ENCODE measurements at places on chromosomes 12 and 14.

GRCh38 chr14:79639613-79640012 lies 571.7 kb downstream of the DIO2 start:
- DNase-seq, result no peak

DNA sequence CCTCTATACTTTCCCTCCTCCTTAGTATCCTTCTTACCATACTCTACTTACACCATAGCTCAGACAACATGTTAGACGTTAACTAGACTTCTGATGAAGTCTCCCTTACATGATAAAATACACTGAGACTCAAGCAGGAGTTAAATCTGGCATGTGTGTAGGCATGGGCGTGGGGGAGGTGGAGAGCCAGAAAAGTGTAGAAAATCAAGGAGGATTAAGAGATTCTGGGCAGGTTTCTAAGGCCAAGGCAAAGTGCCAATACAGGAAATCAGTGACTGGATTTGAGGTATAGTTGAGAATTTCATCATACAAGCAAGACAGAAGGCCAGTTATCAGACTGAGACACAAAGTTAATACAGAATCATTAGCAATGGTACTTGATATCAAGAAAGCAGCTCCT lies 37.4 kb downstream of the EPS8 start:
- DNase-seq, result no peak

DNA sequence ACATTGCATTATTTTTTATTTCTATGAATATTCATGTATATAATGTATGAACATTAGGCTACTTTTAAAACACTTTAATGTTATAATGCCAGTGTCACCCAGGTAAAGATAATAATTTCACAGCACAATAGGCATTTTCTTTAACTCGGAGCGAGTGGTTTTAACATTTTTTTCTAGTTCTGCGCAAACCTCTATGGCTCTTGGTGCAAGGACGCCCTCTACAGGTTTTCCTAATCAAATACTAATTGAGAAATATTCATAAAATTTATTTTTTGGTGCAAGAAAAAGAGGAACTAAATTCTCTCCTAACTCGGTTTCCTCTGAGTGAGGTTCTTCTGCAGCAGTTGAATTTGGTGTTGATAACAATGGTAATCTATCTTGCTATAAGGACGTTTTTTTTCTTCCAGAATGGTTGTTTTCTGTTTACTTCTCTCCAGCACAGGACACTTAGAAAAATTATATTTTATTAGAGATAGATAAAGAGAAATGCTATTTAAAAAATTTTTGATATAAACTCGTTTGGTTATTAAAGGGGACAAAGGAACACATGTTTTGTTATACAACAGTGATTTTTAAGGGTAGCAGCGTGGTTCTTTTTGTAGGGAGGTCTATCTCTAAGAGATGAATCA lies 2.4 kb upstream of the WIF1 start:
- peak; percentile 9 for DNase-seq

- DNase-seq, result no peak
Measured at GRCh38 chr14:61673305-61673704, 22.0 kb upstream of the HIF1A start.

DNA sequence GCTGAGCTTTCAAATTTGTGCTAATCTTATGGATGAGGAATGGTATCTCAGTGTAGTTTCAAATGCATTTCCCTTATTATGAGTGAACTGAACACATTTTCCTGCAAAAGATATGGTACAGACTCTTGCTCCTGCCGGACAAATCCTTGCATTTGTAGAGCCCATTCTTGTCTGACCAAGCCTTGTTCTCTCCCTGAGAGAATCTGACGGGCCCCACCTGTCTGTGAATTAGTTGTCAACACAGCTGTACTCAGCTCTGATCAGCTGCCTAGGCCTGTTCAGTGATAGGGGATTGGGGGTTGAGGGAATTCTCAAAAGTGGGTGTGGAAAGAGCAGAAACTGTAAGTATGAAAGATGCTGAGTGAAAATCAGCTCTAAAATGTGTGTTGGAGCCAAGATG lies 42.8 kb upstream of the SCN8A start:
- no peak for DNase-seq

DNA sequence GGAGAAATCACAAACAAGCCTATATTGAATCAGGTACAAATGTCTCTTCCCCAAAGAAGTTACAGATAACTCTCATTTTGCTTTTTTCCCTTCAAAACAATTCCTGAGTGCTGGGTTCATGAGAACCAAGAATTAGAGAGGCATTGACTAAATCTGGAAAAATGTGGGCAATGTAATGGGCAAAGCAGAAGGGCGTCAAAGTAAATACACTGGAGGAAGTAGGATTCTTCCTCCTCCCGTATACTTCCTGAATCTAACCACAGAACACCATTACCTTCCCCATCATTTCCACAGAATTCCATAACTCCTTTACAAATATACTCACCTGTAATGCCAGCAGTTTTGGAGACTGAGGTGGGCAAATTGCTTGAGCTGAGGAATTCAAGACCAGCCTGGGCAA lies 3.0 kb upstream of the RBMS2 start:
- DNase-seq, result peak; percentile 24

- peak; percentile 57 for DNase-seq
Measured at GRCh38 chr12:25852792-25853191, 105.7 kb upstream of the RASSF8 start.

GRCh38 chr12:79156846-79157463 lies 292.4 kb downstream of the SYT1 start:
- DNase-seq, result no peak

- no peak for DNase-seq
Measured at GRCh38 chr12:106758349-106759110, 16.0 kb upstream of the RIC8B start.

DNA sequence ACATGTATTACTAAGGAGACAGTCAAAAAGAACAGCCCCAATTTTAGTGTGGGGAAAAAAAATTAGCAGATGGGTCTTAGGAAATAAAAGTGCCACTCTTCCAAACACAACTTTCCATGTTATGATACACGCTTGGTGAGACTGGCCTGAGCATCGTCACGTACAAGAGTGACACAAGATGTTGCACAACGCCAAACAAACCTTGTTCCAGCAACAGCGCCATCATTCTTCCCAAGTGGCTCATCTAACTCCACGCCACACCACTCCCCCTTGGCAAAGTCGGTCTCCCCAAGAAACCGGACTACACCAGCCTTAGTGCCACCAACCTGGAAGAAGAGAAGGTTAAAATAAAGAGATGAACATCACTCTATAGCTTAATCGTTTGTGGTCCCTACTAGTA lies 58.7 kb downstream of the CLIP1 start:
- peak; percentile 80 for DNase-seq

- peak; percentile 25 for DNase-seq
Measured at GRCh38 chr14:35883677-35884293, 57.6 kb downstream of the BRMS1L start.

DNA sequence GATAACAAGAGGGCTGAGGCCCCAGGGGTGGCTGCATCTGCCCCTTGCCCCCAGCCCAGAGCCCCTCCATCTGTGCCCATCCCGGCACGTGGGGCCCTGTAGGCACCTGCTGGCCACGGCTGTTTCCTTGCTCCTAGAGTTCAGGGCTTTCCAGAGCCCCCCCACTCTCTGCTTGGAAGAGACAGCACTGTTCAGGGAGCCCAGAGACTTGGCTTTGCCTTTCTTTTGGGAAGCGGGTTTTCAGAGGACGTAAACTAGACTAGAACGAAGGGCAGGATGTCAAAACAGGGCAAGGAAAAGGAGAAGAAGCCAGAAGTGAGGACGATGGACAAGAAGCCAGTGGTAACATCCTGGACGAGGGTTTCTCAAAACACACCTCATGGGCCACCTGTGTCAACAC lies 163.3 kb upstream of the LHX5 start:
- DNase-seq, result no peak

GRCh38 chr12:52027085-52027843 lies 20.5 kb downstream of the TAMALIN start:
- no peak for DNase-seq

GRCh38 chr14:65210118-65210821 lies 108.0 kb upstream of the MAX start:
- no peak for DNase-seq

GRCh38 chr14:105204206-105204930 lies 23.3 kb upstream of the NUDT14 start:
- DNase-seq, result peak; percentile 63
